Effector CD8-positive, alpha-beta T cell (primary cell): ENCODE measurements at places on chromosomes 12 and 14.

GRCh38 chr14:97218274-97218673 lies 421.1 kb downstream of the VRK1 start:
- no peak for DNase-seq

DNA sequence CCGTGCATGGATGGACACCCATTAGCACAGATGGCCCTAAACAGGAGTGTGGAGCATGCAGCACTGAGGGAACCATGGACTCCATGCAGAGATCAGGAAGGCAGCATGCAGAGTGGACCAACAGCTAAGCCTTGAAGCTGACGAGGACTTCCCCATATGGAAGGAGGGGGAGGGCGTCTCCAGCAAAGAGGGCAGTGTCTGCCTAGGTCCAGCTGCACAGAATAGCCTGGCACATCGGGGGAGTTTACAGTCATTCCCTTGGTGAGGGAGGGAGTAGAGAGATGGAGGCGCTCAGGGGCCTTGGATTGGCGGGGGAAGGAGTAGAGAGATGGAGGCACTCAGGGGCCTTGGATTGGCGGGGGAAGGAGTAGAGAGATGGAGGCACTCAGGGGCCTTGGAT lies 64.5 kb downstream of the ANKRD9 start:
- DNase-seq: no peak

- no peak for DNase-seq
Measured at GRCh38 chr12:47752121-47752520, 6.6 kb downstream of the RAPGEF3 start.

- no peak for DNase-seq
Measured at GRCh38 chr12:84502907-84503787, 409.5 kb downstream of the SLC6A15 start.

- no peak for DNase-seq
Measured at GRCh38 chr14:68922886-68923285, 56.2 kb downstream of the ACTN1 start.

DNA sequence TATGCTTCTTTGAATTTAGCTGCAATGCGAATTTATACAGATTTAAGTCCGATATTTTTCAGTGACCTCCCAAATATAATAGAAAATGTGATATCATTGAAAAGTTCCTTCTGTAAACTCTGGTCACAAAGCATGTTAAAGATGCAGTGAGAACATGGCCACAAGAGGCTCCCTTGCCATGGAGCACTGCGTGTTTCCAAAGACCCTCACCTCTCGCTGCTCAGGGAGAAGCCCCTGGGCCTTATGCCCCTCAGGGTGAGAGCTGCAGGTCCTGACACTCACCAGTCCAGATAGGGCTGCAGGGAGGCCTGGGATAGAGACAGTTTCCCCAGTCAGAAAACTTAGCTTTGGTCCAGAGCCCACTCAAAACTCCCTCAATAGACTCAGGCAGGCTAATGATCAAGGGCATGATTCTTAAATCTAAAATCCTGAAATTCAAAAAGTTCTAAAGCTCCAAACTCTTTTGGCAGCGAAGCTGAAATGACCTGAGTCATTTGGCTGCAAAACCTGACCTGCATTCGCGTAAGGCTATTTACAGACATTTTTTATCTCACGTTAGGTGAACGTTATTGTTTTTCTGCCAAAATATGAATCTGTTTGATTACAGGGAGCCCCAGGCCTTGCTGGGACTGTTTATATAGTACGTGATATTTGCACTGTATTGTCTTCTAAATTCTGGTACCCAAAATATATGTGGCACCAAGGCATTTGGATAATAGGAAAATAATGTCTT lies 67.8 kb downstream of the CAPZA3 start:
- DNase-seq: no peak
